ENCODE measurements at places on chromosomes 2 and 18.

- peak; percentile 76 for DNase-seq
These were observed 4.0 kb upstream of the WNT10A start for GRCh38 chr2:218876562-218877219.

DNA sequence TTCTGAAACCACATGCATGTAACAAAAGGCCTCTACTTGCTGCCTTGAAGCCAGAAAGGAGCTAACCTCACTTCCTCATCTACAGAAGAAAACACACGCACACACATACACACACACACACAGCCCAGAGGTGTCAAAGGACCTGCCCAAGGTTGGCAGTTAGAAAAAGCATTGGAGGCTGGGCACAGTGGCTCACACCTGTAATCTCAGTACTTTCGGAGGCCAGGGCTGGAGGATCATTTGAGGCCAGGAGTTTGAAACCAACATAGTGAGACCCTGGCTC lies 125.9 kb upstream of the RNF152 start:
- no peak for DNase-seq

DNA sequence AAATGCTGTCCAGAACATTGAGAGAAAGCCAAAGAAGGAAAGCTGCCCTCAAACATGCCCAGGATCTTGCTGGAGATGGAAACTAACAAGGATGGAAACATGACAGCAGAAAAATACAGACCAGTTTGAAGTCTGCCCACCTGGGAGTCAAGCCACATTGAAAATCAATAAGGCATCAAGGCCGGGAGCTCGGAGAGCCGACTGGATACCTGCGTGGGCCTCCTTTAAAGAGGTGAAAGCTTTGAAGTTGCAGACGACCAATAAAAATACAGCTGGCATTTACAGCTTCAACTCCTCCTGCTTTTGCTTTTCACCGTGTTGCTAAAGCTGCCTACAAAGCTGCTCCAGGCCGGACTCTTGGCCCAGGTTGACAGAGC lies 279.7 kb downstream of the SRBD1 start:
- no peak for DNase-seq

GRCh38 chr18:28588884-28589549 lies 412.1 kb upstream of the CDH2 start:
- no peak for DNase-seq

DNA sequence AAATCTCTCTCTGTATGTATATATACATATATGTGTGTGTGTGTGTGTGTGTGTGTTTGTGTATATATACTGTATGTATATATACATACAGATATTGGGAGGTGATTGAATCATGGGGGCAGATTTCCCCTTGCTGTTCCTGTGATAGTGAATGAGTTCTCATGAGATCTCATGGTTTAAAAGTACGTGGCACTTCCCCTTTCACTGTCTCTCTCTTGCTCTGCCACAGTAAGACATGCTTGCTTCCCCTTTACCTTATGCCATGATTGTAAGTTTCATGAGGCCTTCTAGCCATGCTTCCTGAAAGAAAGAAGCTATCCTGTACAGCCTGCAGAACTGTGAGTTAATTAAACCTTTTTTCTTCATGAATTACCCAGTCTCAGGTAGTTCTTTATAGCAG lies 18.8 kb upstream of the CCDC195 start:
- DNase-seq, result no peak

DNA sequence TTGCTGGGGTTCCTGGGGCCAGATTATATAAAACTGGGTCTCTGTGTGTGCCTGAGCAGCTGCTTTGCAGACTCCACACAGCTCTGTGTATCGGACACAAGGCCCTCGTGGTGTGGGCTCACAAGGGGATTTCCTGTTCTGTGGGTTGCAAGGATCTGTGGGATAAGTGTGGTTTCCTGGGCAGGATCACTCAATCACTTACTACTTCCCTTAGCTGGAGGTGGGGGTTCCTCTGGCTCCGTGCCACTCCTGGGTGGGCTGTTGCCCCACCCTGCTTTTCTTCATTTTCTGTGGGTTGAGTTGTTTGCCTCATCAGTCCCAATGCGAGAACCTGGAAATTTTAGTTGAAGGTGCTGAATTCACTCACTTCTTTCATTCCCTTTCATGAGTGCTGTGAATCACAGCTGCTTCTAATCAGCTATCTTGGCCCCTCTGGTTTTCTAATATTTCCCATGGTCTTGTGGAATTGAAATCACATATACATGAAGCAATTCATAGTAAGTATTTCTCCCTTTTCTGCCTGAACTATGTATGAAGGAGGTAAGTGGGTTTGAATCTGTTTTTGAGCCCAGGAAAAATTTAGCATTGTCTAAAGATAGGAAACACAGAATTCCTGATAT lies 196.3 kb downstream of the DCDC2C start:
- no peak for DNase-seq

GRCh38 chr2:175399326-175399725 lies 217.8 kb upstream of the ATP5MC3 start:
- no peak for DNase-seq

- no peak for DNase-seq
These were observed 24.3 kb downstream of the NCAPH start for GRCh38 chr2:96359866-96360265.

DNA sequence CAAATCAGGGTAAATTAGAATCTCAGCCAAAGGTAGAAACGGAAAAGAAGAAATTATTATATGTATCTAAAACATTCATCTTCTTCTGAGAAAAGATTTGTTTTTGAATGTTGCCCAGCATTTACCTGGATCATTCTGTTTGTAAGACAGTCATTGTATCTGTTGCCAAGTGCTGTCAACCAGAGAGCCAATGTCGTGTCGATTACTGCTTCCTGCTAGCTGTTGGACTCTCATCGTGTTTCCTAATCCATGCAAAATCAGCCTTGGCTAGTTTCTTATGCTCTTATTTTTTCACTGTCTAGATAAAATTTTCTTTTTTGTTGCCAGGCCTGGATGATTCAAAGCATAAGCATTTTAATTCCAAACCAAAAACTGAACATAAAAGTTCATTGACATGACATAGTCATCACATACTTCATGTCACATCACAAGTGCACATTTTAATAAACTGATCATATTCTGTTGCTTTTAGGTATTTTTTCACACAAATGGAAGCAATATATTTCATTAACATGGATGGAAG lies 202.3 kb downstream of the KCNH7 start:
- DNase-seq, result no peak

DNA sequence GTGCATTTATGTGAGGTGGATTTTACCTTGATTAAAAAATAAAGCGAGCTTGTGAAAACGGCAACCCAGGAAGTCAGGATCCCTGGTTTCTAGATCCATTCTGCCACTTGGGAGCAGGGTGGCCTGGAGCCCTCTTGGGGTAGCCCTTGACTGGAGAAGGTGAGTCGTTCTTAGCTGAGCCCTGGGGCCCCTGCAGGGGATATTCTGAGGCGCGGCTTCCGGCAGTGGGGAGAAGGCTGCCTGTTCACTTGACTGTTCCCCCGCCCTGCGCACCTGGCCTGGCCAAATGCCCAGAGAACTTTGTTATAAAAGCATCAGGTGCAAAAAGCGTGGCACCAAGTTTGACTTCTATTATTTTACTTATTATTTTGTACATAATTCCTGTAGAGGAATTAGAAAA lies 221.9 kb downstream of the DYSF start:
- DNase-seq, result no peak

GRCh38 chr2:181463588-181463987 lies 6.4 kb downstream of the ITGA4 start:
- DNase-seq, result no peak

DNA sequence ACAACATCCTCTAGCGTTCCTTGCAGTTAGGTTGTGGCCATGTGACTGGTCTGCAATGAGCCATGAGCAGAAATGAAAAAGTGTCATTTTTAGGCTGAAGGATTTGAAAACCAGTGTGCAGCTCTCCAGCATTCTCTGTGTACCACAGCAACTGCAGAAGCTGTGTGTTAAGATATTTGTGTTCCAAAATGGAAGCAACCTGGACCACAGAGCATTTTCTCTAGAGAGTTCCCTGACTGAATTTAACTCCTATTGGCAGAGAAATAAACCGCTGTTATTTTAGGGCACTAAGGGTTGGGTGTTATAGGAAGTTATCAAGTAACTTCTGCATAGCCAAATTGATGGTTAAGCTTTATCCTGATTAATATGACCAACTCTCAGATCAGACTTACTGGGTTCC lies 257.2 kb upstream of the THUMPD2 start:
- DNase-seq, result no peak

DNA sequence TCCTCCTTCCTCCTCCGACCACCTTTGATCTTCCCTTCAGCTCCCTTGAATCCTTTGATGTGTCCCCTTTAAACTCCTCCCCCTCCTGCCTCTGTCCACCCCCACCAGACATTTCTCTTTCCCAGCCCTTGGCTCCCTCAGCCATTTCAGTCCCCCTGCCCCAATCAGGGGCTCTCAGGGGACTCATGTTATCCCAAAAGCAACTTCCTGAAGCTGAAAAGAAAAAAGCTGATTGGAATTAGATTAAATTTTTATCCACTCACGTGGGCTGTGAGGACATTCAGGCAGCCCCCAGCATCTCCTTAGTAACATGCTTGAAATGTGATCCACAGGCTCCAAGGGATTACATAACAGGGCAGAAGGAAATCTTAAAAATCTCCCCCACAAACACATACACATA lies 81.3 kb downstream of the NEURL3 start:
- no peak for DNase-seq

- DNase-seq, result no peak
These were observed 363 bp upstream of the RFTN2 start for GRCh38 chr2:197675711-197676188.

GRCh38 chr2:236054125-236054524 lies 114.1 kb downstream of the GBX2 start:
- DNase-seq, result no peak

- peak; percentile 25 for DNase-seq
These were observed 4.9 kb downstream of the TM4SF20 start for GRCh38 chr2:227374158-227374557.

GRCh38 chr2:126029316-126029715 lies 626.6 kb upstream of the GYPC start:
- DNase-seq, result no peak

GRCh38 chr2:149017116-149017985 lies 21.1 kb upstream of the LYPD6B start:
- DNase-seq, result peak; percentile 71

- DNase-seq, result no peak
These were observed 176.1 kb downstream of the TMEM18 start for GRCh38 chr2:501130-501529.

DNA sequence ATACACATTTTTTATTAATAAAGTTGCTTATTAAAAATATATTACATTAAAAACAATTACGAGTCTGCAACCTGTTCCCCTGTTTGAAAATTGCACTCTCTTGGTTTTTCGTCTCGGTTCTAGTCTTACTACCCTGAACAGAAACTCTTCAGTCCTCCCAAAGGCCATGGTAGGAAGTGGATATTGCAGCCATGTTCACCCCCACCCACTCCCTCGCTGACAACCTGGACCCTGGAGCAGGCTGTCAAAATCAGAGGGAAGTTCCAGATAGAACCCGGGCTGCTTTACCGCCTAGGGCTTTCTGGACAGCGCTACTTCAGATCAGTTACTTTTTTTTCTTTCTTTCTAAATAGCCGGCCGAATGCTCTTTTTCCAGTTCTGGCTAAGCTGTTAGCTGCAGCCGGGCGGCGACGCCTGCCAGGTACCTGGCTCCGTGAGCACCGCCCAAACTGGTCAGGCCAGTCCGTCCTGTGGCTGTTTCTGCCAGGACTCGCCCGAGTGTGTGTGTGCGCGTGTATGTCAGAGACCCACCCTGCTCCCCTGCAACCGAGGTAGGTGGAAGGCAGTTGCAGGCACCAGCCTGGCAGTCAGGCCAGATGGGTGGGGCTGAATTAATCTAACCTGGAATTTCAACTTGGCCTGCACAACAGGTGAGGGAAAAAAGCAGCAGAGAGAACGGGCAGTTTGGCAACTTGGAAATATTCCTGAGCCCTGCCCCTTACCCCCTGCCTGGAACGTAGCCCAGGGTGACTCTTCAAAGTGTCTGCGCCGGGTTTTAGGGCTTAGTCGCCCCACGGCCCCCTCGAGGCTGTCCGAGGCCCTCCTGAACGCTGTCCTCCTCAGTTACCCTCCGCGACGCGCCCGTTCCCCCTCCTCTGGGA lies 1.1 kb upstream of the TET3 start:
- DNase-seq, result no peak

DNA sequence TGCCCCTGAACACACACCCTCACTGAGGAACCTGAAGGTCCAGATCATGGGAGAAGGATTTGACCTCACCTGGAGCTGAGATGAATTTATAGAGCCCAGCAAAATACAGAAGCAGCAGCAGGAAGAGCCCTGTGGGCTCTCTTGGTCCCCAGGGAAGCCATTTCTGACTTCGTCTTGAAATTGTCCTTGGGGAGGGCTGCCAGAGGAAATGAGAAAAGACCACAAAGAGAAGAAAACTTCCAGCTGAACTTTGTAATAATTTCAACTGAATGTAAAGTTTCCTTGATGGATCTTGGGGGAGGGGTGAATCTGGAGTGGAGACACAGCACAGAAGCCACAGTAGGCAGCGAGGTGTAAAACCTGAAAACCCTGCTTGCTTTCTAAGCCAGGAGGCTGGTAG lies 500.9 kb upstream of the NXPH2 start:
- no peak for DNase-seq

DNA sequence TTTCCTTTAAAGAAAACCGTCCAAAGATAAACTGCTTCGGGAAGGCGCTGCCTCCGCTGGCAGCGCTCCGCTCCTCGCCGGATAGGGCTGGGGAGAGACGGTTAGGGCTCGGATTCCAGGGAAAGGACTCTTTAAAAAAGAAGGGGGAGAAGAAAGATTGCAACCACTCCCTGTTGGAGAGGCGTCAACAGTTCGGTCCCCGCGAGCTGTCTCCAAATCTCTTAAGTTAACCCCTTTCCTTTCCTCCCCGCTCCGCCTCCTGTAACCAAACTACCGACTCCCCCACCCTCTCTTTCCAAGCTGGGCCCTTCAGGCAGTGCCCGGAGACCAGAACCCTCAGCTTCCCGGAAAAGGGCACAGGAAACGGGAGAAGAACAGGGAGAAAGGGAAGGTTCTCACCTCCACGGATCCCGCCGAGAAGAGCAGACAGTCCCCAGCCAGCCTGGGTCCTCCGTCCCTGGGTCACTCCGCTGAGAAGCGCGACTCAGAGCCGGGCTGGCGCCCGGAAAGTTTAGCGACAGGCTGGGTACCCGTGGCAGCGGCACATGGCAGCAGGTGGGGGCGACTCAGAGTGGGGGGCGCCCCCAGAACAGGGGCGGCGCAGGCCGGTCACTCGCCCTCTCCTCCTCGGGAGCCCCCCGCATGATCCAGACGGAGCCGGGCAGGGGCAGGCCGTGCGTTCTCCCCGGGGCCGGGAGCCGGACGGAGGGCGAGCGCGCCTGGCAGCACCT lies 675 bp downstream of the FZD5 start:
- peak; percentile 19 for DNase-seq

- DNase-seq, result no peak
These were observed 24.1 kb downstream of the MAL start for GRCh38 chr2:95049683-95049955.

- DNase-seq, result no peak
These were observed 161.3 kb downstream of the MEIS1 start for GRCh38 chr2:66596256-66596655.

Measured in stimulated activated CD4-positive, alpha-beta T cell treated with anti-CD3 and anti-CD28 coated beads, Interleukin-2, amount 100 ng/mL, for 48 hours (primary cell).